ENCODE measurements at places on chromosomes 4 and X.

GRCh38 chrX:10089378-10089795, 67.4 kb upstream of the CLCN4 start:
- DNase-seq: peak; percentile 60

DNA sequence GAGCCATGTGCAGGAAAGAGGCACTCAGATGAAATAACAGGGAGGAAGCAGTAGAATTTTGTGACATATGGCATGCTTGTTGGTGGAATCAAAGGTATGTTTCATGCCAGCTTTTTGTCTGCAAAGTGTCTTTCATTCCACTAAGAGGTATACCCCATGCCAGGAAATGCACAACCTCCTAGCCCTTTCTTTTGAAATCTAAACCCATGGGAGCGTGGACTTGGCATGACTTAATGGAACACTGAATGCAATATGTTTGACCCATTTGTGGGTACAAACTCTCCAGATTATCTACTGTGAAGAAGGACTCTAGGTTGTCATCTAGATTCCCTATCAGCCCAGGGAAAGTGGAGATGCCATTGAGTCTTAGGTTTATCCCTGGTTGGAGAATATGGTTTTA, 338.3 kb upstream of the TEX13C start:
- DNase-seq: no peak

- no peak for DNase-seq
These were observed 52.1 kb upstream of the CAPN6 start for GRCh38 chrX:111322231-111322855.

- peak; percentile 31 for DNase-seq
These were observed 797 bp downstream of the CD99L2 start for GRCh38 chrX:150897421-150898320.

DNA sequence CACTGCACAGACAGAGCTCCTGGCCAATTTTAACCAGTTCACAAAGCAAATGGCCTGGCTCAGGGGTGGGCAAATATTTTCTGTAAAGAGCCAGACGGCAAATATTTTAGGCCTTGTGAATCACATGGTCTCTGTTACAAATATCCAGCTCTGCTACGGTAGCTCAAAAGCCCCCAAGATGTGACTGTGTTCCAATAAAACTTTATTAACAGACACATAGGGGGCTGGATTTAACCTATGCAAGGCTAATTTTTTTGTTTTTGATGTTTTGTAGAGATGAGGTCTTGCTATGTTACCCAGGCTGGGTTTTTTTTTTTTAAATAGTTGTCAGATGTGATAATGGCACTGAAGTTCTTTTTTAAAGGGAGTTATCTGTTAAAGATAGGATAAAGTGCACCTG, 65.4 kb downstream of the PRKX start:
- DNase-seq: no peak

DNA sequence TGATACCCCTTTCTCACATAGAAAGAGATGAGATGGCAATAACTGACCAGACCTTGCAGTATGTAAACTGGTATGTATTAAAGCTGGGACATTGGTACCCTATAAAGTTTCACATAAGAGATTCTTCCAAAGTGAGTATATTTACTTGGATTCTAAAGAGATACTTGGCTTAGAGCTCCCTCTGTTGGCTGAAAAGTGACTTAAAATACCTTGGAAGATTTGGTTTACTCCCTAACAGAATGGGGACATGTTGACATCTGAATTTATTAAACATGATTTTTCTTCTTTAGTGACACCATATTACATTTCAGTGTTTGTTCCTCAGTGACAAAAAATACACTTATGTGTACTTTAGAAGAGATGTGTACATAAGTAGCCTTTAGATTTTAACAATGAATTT, 47.9 kb upstream of the RGN start:
- DNase-seq: peak; percentile 50

DNA sequence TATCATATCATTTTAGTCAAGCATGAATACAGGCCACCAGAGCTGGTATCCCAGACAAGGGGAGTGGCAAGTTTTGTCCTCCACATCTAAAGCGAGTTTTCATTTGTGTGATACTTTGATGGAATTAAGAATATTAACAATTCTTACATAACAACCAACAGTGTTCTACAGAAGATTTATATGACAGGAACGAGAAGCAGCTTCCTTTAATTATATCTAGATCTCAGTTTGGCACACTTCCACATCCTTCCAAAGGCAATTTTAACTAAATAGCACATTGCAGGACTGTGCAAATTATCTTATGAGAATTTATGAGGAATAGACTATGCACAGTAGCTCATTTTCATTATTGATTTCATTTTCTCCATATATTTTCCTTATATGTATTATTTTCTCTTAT, 121.2 kb upstream of the GUCY1A1 start:
- no peak for DNase-seq

DNA sequence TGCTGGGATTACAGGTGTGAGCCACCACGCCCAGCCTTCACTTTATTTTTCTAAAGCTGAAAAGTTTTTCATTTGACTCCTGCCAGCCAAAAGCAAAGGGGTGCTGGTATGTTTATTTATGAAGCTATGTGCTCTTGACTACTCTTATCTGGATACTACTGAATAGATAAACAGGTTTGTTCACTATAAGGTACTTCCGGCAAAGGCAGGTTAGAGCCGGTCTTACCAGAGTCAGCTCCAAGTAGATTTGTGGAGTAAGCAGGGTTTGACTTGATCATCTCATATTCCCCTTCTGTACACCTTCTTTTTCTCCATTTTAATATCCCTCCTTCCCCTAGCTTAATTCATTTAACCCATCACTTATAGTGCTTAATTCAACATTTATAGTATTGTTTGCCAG, 175.4 kb upstream of the MBNL3 start:
- DNase-seq: no peak

Data from fibroblast of lung (primary cell).